ENCODE measurements at places on chromosomes 3 and 15. TPM values are rescaled to one million over a fixed set of nuclear protein-coding genes. Genes with fewer than 3 reads are reported as not detected.

EPHA6 gene
- polyA plus RNA-seq: 0.78 TPM

NEK10 gene
- polyA plus RNA-seq: 17.6 TPM

GABRG3 gene
- 0.80 TPM for polyA plus RNA-seq

WDR93 gene
- not detected for polyA plus RNA-seq

GPR62 gene
- polyA plus RNA-seq: not detected

SAMD7 gene
- not detected for polyA plus RNA-seq

ZMYND10 gene
- polyA plus RNA-seq: 5.2 TPM

LRRIQ4 gene
- polyA plus RNA-seq: not detected

SPTSSB gene
- polyA plus RNA-seq: 0.71 TPM

PLA2G4D gene
- polyA plus RNA-seq: not detected

C3orf22 gene
- polyA plus RNA-seq: not detected

P2RY14 gene
- polyA plus RNA-seq: not detected

PEX5L gene
- 1.0 TPM for polyA plus RNA-seq
